ENCODE measurements at places on chromosomes 12 and 14. TPM values are rescaled to one million over a fixed set of nuclear protein-coding genes. Genes with fewer than 3 reads are reported as not detected.

NINJ2 gene
- total RNA-seq = 6.7 TPM

POTEM gene
- total RNA-seq = not detected

ARHGEF40 gene
- 62.1 TPM for total RNA-seq

ADAMTS20 gene
- not detected for total RNA-seq

- peak; percentile 30 for DNase-seq
Measured at GRCh38 chr12:106195621-106196027, 52.2 kb downstream of the CKAP4 start.

GRCh38 chr12:47752552-47752951 lies 6.1 kb downstream of the RAPGEF3 start:
- DNase-seq = no peak

DNA sequence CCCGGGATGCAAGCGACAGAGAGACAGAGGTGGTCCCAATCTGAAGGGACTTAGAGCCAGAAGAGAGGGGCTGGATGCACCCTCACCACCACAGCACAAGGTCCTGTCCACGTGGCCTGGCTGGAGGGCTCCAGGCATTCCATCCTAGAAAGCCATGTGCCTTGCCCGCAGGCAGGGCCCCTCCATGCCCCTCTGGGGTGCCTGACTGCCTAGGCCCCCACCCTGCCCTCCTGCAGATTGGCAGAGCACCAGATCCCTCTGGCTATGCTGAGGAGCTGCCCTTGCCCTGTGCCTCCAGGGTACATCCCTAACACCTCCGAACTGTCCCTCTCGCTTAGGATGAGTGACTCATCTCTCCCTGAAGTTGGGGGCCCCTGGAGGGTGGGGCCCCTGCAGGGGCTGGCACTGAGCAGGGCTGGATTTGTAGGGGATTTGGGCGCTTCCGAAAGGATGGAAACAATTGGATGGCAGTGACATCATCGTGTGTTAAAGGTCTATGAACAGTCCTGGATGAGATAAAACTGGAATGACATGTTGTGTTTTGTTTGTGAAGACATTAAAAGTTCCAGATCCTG lies 50.9 kb downstream of the CHGA start:
- no peak for DNase-seq

GRCh38 chr12:3468329-3468728 lies 22.7 kb upstream of the PRMT8 start:
- no peak for DNase-seq

GRCh38 chr12:47277972-47278448 lies 198.3 kb upstream of the AMIGO2 start:
- no peak for DNase-seq

- DNase-seq = no peak
Measured at GRCh38 chr12:89988188-89988915, 279.7 kb upstream of the ATP2B1 start.

GRCh38 chr14:102283631-102284129 lies 21.3 kb downstream of the MOK start:
- no peak for DNase-seq

DNA sequence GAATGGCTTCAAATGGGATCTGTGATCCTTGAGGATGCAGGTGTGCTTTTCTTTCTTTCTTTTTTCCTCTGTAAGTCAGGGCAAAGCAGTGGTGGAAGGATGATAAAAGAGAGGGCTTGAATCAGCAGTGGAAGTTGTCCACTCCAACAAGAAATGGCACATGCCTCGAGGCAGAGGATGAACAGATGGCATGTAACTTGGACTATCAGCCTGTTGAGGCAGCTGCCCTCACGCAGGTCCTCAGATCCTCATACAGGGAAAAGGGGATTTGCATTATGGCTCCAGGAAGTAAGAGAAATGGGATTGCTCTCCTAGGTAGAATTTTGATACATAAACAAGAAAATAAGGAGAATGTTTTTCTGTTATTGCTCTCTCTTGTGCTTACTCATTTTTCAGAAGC lies 368.0 kb downstream of the FUT8 start:
- DNase-seq = no peak
